A549 treated with DMSO at 1 μM for 4 hours (cell line): ENCODE measurements at places on chromosomes 6 and 20. TPM values are rescaled to one million over a fixed set of nuclear protein-coding genes. Genes with fewer than 3 reads are reported as not detected.

ITPA gene
- 119 to 136 TPM (median 124 TPM) in 5 replicates for total RNA-seq

DYNLT2 gene
- 0.62 to 0.90 TPM (median 0.69 TPM) in 5 replicates for total RNA-seq

PET117 gene
- 21.6 to 29.7 TPM (median 26.5 TPM) in 5 replicates for total RNA-seq

TCF19 gene
- 13.2 to 16.2 TPM (median 14.4 TPM) in 5 replicates for total RNA-seq

PRR18 gene
- total RNA-seq = 0.07 to 0.33 TPM (median 0.07 TPM) in 5 replicates

LAMA2 gene
- total RNA-seq = 0.26 to 0.70 TPM (median 0.51 TPM) in 5 replicates

DNAAF9 gene
- 4.6 to 5.8 TPM (median 5.4 TPM) in 5 replicates for total RNA-seq

GLP1R gene
- total RNA-seq = not detected in 5 replicates
